Activated T-helper 17 cell treated with anti-CD3 and anti-CD28 coated beads, Interleukin-2, amount 50 U/mL, for 72 hours (primary cell): ENCODE measurements at places on chromosomes 11 and 22. TPM values are rescaled to one million over a fixed set of nuclear protein-coding genes. Genes with fewer than 3 reads are reported as not detected.

Gene HBB
- total RNA-seq, result not detected

Gene HSPB2
- total RNA-seq, result 0.32 TPM

Gene CHKB
- total RNA-seq, result 86.2 TPM

Gene KCNK4
- total RNA-seq, result not detected

Gene TEX12
- total RNA-seq, result 0.99 TPM

Gene RTN4R
- total RNA-seq, result 1.4 TPM

Gene CDC42EP1
- 1.0 TPM for total RNA-seq

Gene CNGA4
- total RNA-seq, result 0.24 TPM

Gene C11orf97
- total RNA-seq, result not detected

Gene FZD4
- not detected for total RNA-seq

Gene DDX25
- total RNA-seq, result 0.32 TPM

Gene PHLDA2
- total RNA-seq, result 5.6 TPM

Gene RBMXL2
- total RNA-seq, result not detected

Gene CPT1B
- total RNA-seq, result 57.3 TPM

Gene MS4A15
- not detected for total RNA-seq

Gene YPEL1
- 4.6 TPM for total RNA-seq

Gene CARD16
- total RNA-seq, result 25.7 TPM
